ENCODE measurements at places on chromosomes 4 and X. TPM values are rescaled to one million over a fixed set of nuclear protein-coding genes. Genes with fewer than 3 reads are reported as not detected.

GCNA gene
- 1.4 TPM for total RNA-seq

RXFP1 gene
- total RNA-seq, result not detected

MAGED4B gene
- 6.9 TPM for total RNA-seq

SCML2 gene
- total RNA-seq, result 8.1 TPM

ZCCHC18 gene
- total RNA-seq, result 0.07 TPM

C4orf36 gene
- 0.88 TPM for total RNA-seq

RAI2 gene
- total RNA-seq, result 0.14 TPM

CPLX1 gene
- total RNA-seq, result 0.62 TPM

C4orf50 gene
- not detected for total RNA-seq

ADAMTS3 gene
- total RNA-seq, result not detected

TRIML2 gene
- total RNA-seq, result 64.1 TPM

S100G gene
- total RNA-seq, result not detected

GAGE12E gene
- total RNA-seq, result not detected

TCEAL2 gene
- total RNA-seq, result not detected

MCF2 gene
- 0.08 TPM for total RNA-seq

SLC10A7 gene
- 2.3 TPM for total RNA-seq

PNMA6A gene
- total RNA-seq, result 5.5 TPM

TRMT10A gene
- total RNA-seq, result 6.9 TPM

ZFX gene
- total RNA-seq, result 8.1 TPM

HDX gene
- total RNA-seq, result 2.2 TPM

TCP11X2 gene
- total RNA-seq, result not detected

MAGEA12 gene
- total RNA-seq, result 0.17 TPM

CPZ gene
- 0.21 TPM for total RNA-seq

FAM9C gene
- total RNA-seq, result not detected

SMIM10 gene
- 0.05 TPM for total RNA-seq

MAGEB17 gene
- not detected for total RNA-seq

H2BW2 gene
- total RNA-seq, result not detected

VEGFC gene
- 14.7 TPM for total RNA-seq

CCKAR gene
- total RNA-seq, result not detected

RRH gene
- not detected for total RNA-seq
